ENCODE measurements at places on chromosomes 4 and X. TPM values are rescaled to one million over a fixed set of nuclear protein-coding genes. Genes with fewer than 3 reads are reported as not detected.

DNA sequence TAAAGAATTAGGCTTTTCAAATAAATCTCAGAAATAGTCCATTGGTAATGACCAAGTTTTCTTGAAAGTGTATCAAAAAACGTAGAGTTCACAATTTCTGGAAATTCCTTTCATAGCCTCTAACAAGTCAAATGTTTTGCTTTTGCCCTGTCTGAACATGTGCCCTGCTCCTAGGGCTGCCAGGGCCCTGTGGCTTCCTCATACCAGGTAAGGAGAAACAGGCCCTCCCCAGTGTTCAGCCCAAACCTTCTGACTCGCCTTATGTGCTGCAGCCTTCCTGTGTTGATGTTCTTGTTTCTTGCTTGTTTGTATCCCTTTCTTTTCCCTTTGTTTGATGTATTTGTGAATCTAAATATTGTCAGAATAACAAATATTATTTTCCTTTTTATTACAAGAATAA, 146.1 kb upstream of the PACRGL start:
- H3K4me3 ChIP-seq, result no peak overlapping the region
- H3K27ac ChIP-seq, result no peak overlapping the region
- H3K4me1 ChIP-seq, result no peaks in the 10 kb centered on the region
- no peak for DNase-seq
- no peaks in the 10 kb centered on the region for H3K36me3 ChIP-seq
- no peaks in the 10 kb centered on the region for H3K27me3 ChIP-seq

Gene SSX2B
- not detected for total RNA-seq

Gene TXK
- total RNA-seq, result 6.4 TPM

DNA sequence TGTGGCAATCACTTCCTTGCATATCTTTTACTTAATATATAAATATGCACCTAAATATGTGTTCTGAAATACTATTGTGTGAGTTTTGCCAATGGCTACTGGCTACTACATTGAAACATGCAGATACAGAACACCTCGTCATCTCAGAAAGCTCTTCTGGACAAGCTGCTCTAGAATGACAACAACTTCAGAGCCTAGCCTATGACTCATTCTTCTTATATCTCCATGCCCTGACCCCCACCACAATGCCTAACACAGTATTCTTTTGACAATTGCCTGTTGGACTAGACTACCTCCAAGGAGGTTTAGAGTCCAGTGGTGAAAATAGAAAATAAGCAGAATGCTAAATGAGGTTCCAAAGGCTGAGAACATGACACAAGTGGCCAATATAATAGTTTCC, 17.6 kb upstream of the DMP1 start:
- H3K27ac ChIP-seq, result no peak overlapping the region
- H3K4me3 ChIP-seq, result no peak overlapping the region
- H3K4me1 ChIP-seq, result no peaks in the 10 kb centered on the region
- no peak for DNase-seq
- no peaks in the 10 kb centered on the region for H3K27me3 ChIP-seq
- no peaks in the 10 kb centered on the region for H3K36me3 ChIP-seq

Gene DCX
- not detected for total RNA-seq

Gene JCHAIN
- total RNA-seq, result not detected

DNA sequence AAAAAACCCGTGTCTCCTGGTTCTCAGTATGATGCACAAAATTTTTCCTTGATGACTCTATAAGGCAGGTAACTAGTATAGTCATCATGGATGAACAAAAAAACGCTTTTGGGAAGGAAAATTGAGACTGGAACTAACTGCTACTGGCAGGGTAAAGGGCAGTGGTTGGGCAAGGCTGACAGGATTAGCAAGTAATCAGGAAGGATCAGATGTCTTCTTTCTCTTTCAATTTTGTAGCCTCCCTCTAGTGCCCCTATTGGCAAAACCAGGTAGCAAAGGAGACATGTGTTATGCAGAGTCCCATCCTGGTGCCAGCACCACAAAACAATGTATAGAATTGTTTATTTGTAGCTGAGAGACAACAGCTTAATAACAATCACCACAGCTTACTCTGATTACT, 12.8 kb upstream of the SLITRK4 start:
- no peak for DNase-seq
- H3K4me1 ChIP-seq, result no peaks in the 10 kb centered on the region
- no peaks in the 10 kb centered on the region for H3K27me3 ChIP-seq
- H3K4me3 ChIP-seq, result no peak overlapping the region
- H3K27ac ChIP-seq, result no peak overlapping the region
- no peaks in the 10 kb centered on the region for H3K36me3 ChIP-seq

DNA sequence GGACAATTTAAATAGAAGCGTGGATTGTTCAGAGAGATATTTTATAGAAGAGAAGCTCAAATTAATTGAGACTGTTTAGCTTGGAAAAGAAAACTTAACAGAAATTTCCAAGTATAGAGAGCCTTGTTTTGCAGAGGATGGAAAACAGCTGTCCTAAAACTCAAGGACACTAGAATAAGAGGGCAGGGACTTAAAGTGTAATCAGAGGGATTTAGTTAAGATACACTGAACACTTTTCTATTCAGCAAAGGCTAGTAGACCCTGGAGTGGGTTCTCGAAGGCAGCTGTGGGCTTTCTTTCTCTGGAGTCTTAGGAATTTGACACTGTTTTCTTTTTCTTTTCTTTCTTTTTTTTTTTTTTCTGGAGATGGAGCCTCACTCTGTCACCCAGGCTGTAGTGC, 92.7 kb upstream of the ARX start:
- no peak overlapping the region for H3K27ac ChIP-seq
- no peaks in the 10 kb centered on the region for H3K27me3 ChIP-seq

Gene RASGEF1B
- total RNA-seq, result 5.5 TPM

Gene EPHA5
- total RNA-seq, result not detected

DNA sequence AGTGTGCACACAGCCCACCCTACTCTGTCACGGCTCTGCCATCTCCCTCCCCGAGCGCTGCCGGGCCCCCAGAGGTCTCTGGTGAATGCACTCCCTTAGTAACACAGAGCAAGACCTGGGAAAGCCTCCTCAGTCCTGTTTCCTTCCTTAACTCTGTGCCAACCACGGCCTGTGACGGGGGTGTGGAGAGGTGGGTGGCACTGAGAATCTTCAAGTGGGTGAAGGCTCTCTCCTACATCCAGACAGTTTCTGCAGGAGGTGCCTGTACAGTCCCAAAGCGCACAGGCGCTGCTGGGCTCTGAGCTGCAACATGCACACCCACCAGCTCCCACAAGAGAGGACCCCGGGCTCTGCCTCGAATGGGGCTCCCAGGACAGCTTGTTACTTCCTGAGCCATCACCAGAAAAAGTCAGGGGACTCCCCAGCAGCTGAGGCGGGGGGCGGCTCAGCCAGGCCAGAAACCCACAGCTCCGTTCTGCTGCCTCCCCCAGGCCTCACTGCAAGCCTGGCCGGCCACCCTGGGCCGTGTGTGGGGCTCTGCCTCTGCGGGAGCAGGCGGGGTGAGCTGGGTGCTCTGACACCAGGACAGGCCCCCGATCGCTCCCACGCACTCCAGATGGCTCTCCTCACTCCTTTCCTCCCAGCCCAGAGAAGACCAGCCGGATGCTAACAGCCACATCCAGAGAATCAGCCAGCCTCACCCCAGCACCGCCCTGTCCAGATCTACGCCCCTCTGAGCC, 29.7 kb downstream of the FAM53A start:
- H3K4me3 ChIP-seq, result no peak overlapping the region
- no peak overlapping the region for H3K27ac ChIP-seq
- no peaks in the 10 kb centered on the region for H3K36me3 ChIP-seq
- no peaks in the 10 kb centered on the region for H3K27me3 ChIP-seq
- no peak for DNase-seq

DNA sequence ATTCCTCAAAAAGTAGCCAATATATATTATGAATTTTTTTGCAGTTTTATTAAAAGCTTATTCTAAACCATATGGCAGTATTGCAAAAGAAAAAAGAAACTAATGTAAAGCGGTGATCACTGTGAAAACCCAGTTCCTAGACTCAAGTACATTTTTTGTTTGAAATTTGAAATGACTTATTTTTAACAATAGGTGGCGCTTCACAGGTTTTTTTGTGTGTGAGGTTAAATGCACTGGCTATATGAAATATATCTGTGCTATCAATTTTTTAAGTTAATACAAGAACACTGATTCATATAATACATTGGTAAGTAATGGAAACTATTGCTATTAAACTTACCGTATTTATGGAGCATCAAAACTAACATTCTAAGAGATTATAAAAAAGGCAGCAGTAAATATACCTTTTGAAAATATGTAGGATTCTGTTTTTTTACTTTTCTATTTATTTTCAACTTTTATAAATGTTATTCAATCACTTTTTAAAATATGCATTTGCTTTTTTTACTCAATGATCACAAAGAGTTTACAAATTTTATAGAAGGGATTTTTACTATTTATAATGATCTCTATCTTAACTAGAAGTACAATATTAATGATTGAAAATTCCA, 5.6 kb upstream of the SPRY1 start:
- DNase-seq, result no peak
- no peaks in the 10 kb centered on the region for H3K4me1 ChIP-seq
- H3K27ac ChIP-seq, result no peak overlapping the region
- no peak overlapping the region for H3K4me3 ChIP-seq

Gene EVC2
- total RNA-seq, result 0.92 TPM

DNA sequence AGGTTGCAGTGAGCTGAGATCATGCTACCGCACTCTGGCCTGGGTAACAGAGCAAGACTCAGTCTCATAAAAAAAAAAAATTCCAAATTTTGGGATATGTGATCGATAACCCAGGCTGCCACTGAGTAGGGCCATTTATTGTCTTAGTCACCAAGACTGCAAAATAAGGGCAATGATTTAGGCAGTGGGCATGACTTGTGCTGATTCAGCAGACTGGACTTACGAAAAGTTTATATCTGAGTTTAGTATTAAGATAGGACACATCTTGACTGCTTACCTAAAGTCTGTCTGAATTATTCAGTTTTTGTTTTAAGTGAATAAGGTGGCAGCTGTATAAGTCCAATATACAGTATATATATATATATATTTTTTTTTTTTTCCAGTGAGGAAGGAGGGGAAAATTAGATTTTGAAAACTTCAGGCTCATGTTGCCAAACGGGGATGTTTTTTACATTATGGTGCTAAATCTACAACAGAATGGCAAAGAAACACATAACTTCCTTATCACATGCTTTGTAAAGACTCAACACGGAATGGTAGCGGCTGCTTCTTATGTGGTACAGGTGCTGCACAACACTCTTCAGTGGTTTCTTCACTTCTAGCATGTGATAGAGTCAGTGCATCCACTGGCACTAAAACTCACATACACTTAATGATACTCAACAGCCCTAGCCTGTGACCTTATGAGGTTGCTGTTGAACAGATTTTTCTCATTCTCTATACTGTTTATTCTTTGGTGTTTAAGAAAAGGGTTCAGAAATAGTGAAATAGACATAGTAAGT, 6.5 kb downstream of the TEX13D start:
- no peak overlapping the region for H3K4me3 ChIP-seq
- H3K27ac ChIP-seq, result no peak overlapping the region
- DNase-seq, result peak; percentile 56
- no peaks in the 10 kb centered on the region for H3K27me3 ChIP-seq

Gene CENPVL2
- total RNA-seq, result not detected

Gene PIR
- 2.6 TPM for total RNA-seq

DNA sequence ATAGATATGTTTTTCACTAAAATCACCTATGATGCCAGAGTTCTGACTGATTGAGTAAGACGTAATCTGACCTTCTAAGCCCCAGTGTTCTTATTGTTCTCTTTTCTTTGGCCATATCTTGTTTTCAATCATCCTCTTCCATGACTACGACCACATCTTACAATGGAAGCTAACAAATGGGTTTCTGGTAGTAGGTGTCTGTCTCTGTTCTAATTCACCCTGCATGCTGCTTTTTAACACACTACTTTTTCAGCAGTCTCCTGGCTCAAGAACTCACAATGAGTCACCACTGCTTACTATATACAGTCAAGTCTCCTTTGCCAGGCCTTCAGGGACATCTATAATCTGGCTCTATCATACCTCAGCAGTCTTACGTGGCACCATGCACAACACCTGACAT, 146.1 kb downstream of the NEXMIF start:
- no peaks in the 10 kb centered on the region for H3K4me1 ChIP-seq
- H3K27ac ChIP-seq, result no peak overlapping the region
- DNase-seq, result no peak
- H3K27me3 ChIP-seq, result no peaks in the 10 kb centered on the region
- no peaks in the 10 kb centered on the region for H3K36me3 ChIP-seq
- no peak overlapping the region for H3K4me3 ChIP-seq

Gene FOXR2
- not detected for total RNA-seq

Gene RAB33B
- 5.6 TPM for total RNA-seq

Gene LRCH2
- not detected for total RNA-seq

DNA sequence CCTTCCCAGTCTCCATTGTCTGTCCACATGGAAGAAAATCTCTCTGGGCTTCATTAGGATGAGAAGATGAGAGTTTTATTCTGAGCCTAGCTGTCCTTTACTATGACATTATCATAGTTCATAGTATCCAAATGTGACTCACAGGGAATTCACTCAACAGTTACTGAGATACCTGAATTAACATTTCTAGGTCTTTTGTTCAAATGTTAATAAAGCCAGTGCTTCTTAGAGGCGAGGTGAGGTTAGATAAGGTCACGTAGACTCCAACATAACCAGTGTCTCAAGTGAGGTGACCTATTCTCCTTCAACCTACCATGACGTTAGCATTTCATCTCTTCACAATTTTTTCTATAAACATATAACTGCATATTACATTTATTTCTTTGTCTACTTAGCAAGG, 67.2 kb downstream of the PALLD start:
- no peaks in the 10 kb centered on the region for H3K36me3 ChIP-seq
- no peaks in the 10 kb centered on the region for H3K4me1 ChIP-seq
- H3K27me3 ChIP-seq, result no peaks in the 10 kb centered on the region
- DNase-seq, result no peak

DNA sequence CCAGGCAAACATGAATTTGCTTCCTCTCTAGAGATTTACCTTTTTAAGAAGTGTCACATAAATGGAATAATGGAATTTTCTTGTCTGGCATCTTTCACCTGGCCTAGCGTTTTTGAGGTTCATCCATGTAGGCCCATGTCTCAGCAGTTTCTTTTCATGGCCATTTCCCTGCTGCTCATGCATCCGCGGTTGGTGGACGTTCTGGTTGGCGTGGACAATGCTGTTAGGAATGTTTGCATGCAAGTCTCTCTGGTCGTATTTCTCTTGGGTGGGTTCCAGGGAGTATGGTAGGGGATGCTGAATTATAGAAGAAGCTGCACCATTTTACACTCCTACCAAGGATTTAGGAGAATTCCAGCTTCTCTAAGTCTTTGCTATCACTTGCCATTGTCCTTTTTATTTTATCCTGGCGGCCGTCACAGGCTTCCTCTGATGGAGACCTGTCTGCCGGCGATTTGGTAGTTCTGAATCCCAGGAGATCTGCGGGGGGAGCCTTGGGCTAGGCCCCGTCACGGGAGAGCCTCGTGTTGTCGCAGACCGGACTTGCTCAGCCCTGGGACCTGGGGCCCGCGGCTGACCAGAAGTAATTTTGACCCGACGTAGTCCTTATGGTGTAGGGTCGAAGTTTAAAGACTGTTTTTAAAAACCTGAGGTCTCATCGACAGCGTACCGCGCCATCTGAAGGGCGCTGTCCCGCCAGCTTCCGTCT, 56.9 kb upstream of the TADA2B start:
- no peaks in the 10 kb centered on the region for H3K27me3 ChIP-seq
- peaks cover 47% of the 10 kb centered on the region for H3K4me1 ChIP-seq
- H3K27ac ChIP-seq, result peak overlapping the region; percentile 83
- H3K4me3 ChIP-seq, result peak overlapping the region; percentile 84
- DNase-seq, result no peak

GRCh38 chr4:100261346-100261745, 71.1 kb upstream of the DDIT4L start:
- no peak for DNase-seq
- no peaks in the 10 kb centered on the region for H3K27me3 ChIP-seq
- H3K4me1 ChIP-seq, result no peaks in the 10 kb centered on the region
- no peaks in the 10 kb centered on the region for H3K36me3 ChIP-seq
